Caudate nucleus (tissue), 63 donors: ENCODE measurements at places on chromosomes 12 and 14.

- no peak for DNase-seq
Observed at GRCh38 chr14:77489041-77489440, 9.6 kb downstream of the ISM2 start.

- no peak for DNase-seq
Observed at GRCh38 chr14:44529026-44529425, 21.9 kb upstream of the FSCB start.

GRCh38 chr14:94946244-94946643 lies 176.3 kb upstream of the GSC start:
- no peak for DNase-seq

GRCh38 chr14:77409131-77409533 lies 14.2 kb downstream of the NOXRED1 start:
- DNase-seq = no peak

DNA sequence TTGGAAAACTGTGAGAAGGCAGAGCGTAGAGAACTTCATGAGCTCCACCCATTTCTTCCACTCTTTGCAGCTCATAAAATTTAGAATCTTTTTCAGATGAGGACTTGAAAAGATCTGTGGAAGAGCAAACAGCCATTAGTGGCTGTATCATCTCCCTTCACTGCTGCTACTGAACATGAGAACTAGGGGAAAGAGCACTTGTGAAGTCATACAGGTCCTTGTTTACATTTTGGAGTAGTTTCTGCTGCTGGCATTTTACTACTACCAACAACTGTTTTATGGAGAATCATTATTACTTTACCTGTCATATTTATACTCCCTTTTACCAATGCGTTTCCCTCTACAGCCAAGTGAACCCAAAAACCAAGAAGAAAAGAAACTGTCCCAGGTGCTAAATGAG lies 41.0 kb downstream of the RPGRIP1 start:
- no peak for DNase-seq

DNA sequence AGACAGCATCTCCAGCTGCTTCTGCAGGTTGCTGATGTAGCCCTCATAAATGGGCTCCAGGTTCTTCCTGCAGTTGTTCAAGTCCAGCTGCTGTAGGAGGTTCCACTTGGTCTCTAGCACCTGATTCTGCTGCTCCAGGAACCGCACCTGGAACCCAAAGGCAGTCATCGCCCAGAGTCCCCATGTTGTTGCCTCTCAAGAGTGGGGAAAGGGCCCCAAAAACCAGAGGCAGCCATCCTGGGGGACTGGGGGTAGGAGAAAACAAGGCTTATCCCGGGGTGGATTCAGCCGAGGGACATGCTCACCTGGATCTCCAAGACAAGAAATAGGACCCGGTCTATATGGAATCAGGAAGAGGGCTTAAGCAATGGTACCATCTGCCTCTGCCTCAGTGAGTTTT lies 2.3 kb downstream of the KRT72 start:
- DNase-seq = no peak

DNA sequence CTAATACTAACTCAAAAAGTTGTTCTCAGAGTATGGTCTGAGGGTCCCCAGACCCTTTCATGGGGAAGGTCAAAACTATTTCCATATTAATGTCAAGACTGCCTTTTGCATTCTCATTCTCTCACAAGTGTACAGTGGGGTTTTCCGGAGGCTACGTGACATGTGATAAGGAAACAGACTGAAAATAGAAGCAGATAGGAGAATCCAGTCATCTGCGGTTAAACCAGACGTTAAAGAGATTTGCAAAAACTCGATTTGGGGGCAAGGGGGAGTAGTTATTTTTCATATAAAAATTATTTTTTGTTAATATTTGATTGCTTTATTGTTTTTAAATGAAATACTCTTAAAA lies 1.0 kb upstream of the NAP1L1 start:
- peak; percentile 42 for DNase-seq

GRCh38 chr12:94721173-94721572 lies 70.8 kb upstream of the TMCC3 start:
- no peak for DNase-seq

- DNase-seq = no peak
Observed at GRCh38 chr14:102920998-102921304, 1.5 kb upstream of the AMN start.

- DNase-seq = no peak
Observed at GRCh38 chr14:90617961-90618360, 198.3 kb downstream of the TTC7B start.

- DNase-seq = no peak
Observed at GRCh38 chr12:111454311-111454710, 48.6 kb downstream of the SH2B3 start.

DNA sequence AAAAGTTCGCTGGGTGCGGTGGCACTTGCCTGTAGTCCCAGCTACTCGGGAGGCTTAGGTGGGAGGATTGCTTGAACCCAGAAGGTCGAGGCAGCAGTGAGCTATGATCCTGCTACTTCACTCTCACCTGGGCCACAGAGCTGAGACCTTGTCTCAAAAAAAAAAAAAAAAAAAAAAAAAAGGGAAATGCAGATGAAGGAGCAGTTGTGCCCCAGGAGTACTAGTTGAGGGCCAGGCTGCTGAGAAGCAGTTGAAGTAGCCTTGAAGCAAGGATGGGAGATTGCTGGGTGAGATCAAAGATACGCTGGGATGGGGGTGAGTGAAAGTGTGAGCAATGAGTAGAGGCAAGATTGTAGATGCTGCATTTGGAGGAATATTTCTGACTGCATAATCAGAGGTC lies 93.4 kb upstream of the DNM1L start:
- DNase-seq = no peak

DNA sequence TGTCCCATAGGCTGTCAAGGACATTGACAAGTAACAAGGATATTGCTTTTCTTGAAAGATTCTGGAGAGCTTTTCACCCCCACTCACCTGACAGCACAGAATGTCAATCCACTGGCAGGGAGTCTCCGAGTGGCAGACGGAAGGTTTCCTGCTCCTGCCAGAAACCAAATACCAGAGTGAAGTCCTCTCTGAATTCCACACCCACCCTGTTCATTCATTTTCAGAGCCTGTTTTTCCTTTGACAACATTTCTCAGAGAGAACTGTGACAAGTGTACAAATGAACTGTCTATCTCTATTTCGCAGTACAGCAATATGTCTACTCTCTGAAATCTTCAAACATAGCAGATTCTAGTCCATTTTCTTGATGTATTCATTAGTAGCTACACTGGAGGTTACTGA lies 26.2 kb upstream of the BICD1 start:
- DNase-seq = no peak

- DNase-seq = no peak
Observed at GRCh38 chr14:75491376-75491978, 30.8 kb upstream of the BATF start.

DNA sequence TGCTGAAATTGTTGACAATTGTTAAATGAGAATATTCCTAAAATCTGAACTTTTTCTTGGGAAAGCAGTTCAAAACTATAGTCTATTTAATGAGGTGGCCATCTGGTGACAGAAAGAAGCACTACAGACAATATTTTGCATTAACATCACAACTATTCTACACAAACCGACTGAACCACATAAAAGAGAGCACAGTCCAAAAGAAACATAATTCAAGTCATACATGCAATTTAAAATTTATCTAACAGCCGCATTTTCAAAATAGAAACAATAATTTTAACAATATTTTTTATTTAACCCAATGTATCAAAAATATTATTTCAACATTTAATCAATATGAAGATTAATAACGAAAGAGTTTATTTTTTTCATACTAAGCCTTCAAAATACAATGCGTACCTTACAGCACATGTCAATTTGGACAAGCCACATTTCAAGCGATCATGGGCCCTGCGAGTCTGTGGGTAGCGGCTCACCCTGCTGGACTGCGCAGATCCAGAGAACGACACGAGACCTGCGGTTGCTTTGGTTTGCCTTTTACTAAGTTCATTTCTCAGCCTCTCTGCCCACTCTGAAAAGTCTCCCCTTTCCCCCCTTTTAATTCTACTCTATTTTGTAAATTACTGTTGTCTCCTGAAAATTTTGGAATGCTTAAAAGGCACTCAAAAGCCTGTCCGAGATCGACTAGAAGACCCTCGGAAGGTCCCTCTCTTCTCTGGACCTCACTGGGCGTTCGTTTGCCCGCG lies 947 bp upstream of the LRRC9 start:
- no peak for DNase-seq

- no peak for DNase-seq
Observed at GRCh38 chr14:35407306-35407630, 2.7 kb upstream of the NFKBIA start.

DNA sequence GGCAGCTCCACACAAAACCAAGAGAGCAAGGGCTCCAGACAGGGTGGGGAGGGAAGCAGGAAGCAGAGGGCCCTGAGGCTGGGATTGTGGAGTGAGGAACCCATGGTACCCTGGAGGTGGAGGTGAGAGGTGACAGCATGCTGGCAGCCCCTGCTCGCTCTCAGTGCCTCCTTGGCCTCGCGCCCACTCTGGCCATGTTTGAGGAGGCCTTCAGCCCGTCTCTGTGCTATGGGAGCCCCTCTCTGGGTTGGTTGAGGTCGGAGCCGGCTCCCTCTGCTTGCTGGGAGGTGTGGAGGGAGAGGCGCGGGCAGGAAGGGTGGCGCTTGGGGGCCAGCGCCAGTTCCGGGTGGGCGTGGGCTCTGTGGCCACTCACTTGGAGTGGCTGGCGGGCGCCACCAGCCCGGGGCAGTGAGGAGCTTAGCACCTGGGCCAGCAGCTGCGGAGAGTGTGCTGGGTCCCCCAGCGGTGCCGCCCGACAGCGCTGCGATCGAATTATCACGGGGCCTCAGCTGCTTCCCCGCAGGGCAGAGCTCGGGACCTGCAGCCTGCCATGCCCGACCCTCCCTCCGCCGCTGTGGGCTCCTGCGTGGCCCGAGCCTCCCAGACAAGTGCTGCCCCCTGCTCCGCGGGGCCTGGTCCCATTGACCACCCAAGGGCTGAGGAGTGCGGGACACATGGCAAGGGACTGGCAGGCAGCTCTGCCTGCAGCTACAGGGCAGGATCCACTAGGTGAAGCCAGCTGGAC lies 196.0 kb downstream of the DACT1 start:
- DNase-seq = no peak

DNA sequence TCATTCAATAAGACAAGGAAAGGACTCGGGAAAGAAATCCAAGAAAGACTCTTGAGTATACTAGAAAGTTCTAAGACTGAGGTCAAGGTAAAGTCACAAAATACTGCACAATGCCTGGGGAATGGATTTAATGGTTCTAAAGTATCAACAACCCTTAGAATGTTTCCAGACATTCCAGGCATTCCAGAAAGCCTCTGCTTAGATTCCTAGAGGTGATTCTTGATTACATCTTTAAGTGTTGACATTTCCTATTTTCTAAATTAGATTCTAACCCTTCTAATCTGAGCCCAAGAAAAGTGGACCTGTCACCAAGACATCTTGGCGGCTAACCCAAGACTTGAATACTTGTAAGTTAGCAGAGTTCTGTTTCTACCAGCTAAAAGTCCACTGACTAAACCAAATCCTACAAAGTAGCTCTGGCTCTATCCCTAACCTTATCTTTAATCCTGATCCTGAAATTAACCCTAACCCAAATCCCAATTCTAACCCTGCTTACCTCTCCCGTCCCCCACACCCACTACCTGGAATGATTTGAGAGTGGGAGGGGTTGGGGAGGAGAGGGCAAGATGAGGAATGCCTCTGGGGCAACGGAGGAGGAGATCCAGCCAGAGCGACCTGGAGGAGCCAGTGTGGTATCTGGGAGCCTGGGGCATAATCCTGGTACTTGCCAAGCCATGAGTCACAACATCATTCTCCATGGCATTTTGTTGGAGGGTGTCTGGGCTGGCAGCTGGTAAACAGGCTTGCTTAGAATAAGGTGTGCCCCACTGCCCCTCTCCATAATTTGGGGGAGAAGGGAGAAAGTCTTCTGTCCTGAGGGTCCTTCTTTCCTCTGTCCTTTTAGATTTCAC lies 93.4 kb upstream of the HOXC13 start:
- DNase-seq = no peak

GRCh38 chr12:26101350-26101734 lies 23.5 kb downstream of the BHLHE41 start:
- no peak for DNase-seq

DNA sequence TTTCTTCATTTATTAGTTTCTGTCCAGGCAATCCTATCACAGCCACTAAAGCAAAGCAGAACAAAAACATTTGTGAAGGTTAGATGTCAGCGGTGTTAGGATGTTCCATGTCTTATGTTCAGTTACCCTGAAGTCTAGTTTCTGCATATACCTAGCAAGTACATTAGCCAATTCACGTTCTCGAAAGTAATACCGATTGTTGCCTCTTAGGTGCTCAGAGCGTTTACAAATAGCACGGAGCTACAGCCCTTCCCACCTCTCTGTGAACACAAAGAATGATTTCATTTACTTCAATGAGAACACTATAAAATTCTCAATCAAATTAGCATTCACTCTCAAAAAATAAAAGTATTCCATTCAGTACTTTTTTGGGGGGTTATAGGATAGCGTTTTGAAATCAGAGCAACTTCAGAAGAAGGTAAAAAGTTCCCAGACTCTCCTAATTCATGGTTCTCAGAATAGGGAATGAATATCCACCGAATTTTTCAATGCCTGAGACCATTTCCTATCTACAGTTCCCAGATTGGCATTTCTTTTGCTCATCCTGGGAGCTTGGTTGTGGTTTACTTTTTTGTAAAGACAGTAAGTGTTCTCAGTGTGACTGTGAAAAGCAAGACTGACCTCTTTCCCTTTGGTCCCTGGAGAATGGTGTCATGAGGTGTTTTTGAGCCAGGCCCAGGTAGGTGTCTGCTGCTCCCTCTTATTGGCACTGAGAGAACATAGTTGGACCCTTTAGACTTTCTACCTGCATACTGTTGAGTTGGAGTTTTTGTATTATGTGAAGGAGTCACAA lies 488.0 kb upstream of the RGS6 start:
- no peak for DNase-seq
